Activated CD4-positive, alpha-beta T cell treated with anti-CD3 and anti-CD28 coated beads, Interleukin-2, amount 10 ng/mL, durations not matched to agents 24 days and 14 days (primary cell): ENCODE measurements at places on chromosomes 4 and X. TPM values are rescaled to one million over a fixed set of nuclear protein-coding genes. Genes with fewer than 3 reads are reported as not detected.

- DNase-seq, result no peak
These were observed 115.1 kb upstream of the DKK2 start for GRCh38 chr4:107151173-107151572.

Gene PHOX2B
- total RNA-seq, result not detected in 2 replicates

DNA sequence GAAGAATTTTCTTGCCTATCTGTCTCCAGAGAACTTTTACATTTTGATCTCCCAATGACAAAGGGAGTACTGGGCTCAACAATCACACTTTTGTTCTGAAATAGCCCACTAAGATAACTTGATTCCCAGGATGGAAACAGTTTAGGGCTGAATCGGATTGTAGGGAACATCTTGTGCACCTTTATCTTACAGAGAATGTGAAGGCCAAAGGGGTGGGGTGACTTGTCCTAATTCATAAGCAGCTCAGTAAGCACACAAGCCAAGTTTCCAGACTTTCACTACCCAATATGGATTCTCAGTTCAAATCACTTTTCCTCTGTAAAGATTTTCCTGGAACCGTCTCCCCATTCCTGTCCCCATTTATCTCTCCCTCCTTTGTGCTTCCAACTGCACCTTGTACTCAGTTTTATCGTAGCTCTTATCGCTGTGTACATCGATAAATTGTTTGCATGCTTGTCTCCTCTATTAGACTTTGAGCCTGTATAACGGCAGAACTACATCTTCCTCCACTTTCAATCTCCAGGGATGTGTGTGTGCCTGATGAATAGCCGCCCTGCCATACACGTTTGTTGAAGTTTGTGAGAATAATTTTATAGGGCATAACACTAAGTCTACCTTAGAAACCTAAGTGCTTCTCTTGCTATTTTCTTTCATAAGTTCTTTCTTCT is 77.4 kb downstream of the MBNL3 start:
- DNase-seq, result no peak

DNA sequence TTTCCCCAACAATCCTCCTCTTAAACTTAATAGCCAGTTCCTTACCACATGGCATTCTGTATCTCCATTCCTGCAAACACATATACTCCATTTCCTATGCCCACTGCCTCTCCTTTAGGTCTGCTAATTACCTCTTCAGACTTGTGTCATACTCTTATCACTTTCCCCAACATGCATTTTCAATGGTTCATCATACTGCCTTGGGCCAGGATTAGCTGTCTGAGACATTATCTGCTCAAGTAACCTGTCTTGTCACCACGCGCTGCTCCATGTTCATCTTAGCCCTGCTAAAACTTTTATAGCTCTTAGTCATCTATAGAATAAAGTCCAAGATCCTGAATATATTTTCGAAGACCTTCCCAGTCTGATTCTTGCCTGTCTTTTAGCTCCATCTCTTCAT is 224.1 kb upstream of the GK2 start:
- DNase-seq, result no peak

DNA sequence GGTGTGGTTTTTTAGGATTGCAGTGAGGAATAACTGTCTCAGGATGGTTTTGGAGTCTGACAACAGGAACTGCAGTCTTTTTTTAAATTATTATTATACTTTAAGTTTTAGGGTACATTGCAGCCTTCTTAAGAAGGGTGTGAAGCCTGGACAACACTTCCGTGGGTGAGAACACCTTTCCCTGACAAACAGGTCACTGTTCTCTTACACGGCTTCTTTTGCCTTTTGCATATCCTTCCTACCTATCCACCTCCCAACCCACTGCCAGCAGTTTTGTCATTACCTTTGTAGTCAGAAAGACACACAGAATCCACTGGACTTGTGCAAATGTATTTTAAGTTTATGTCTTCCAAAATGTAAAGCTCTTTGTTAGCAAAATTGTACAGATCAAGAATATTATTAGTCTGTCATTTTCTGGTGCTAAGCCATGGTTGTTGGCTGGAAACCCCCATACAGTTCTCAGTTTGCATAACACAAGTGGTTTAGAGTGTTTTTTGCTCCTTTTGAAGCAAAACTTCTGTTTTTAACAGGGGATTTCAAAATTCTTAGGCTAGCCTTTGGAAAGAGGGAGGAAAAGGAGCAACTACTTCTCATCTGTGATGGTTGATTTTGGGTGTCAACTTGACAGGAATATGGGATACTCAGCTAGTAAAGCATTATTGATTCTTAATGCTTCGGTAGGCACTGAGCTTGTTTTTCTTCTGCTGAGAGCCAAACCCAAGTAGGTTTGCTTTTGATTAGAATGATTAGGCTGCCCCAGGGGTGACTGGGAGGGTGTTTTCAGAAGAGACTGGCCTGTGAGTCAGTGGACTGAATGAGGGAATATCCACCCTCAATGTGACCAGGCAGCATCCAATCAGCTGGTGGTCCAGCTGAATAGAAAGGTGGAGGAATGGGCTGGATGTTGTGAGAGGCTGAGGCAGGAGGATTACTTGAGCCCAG is 29.4 kb upstream of the KLHL2 start:
- no peak for DNase-seq

- no peak for DNase-seq
These were observed 229.7 kb upstream of the GPRIN3 start for GRCh38 chr4:89537281-89537680.

DNA sequence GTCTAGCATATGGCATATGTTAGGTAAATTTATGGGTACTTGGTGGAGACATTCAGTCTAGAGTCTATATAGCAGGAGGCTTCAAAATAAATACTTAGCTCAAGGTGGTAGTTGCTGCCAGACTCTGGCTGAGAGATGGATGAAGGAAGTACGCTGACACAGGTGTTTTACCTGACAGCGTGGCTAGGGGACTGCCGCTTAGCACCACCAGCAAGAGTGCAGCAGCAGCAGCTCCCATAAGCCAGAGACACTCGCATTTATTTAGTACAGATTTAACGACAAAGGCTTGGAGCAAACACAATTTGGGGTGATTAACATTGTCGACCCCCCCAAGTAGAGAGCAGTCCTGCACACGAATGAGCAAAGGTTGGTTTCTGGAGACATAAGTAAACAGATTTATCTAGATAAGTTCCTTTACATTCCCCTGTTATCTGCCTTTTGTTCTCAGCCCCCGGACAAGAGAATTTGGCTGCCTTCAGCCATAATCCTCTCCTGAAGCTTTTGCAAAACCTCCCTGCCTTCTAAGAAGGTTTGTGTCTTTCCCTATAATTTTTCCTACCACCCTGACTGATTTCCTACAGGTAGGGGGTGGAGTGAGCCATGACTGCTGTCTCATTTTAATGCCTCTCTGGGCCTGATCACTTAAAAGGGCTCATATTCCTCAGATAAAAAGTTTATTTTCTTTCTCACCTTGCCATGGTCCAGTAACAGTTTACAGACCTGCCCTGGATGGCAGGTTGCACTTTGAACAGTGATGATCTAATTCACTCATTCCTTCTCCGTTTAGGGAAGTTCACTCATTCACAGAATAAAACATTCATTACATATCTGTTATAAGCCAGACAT is 64.6 kb downstream of the RHOH start:
- DNase-seq, result no peak

- peak; percentile 67 for DNase-seq
These were observed 1.2 kb upstream of the TADA2B start for GRCh38 chr4:7041801-7042502.

DNA sequence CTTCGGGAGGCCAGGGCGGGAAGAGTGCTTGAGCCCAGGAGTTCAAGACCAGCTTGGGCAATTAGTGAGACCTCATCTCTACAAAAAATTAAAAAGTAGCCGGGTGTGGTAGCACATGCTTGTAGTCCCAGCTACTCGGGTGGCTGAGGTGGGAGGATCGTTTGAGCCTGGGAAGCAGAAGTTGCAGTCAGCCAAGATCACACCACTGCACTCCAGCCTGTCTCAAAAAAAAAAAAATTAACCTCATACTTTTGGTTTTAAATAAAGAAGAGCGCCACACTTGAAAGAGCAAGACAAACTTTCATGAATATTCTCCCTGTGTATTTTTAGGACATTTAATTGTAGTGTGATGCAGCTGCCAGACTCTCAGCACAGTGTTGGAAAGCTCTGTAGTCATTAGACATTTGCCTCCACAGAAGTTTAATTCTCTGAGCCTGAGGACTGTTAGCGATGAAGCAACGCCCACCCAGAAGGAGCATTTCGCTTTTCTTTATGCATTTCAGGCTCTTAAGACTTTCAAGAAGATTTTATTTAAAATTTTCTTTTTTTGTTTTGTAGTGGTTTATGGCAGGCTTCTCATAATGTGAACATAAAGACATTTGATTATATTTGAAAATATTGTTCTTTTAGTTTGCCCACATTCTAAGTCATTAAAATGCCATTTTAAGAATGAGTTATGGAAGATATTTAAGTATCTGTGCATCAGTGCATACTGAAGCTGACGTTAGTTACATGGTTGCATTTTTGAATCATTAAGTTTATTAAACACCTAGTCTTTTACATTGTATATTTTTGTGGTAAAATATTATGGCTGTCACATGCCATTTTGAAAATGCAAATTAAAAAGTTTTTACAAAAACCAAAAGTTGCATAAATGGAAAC is 45.8 kb downstream of the DCLK2 start:
- DNase-seq, result no peak

Gene ASMT
- 0.21 TPM in 1 of 2 replicates, not detected in the other for total RNA-seq

DNA sequence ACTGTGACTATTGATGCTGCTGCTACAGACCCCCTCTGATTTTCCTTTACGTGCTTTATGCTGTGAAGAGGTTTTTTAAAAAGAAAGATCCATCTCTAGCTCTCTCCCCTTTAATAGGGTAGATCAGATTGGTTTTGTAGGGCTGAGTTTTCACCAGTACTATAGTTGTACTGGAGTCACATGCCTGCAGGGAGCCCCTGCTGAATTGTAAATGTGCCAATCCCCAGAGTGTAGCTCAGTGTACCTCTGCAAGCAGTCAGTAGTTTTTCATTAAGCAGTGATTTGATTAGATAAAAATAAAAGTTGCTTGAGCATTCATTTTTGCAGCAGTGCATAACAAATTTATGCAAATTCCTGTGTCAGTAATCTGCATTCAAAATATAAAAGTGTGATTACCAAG is 179.2 kb downstream of the IL1RAPL2 start:
- no peak for DNase-seq

- peak; percentile 80 for DNase-seq
These were observed 231.9 kb upstream of the INTU start for GRCh38 chr4:127400731-127401346.

DNA sequence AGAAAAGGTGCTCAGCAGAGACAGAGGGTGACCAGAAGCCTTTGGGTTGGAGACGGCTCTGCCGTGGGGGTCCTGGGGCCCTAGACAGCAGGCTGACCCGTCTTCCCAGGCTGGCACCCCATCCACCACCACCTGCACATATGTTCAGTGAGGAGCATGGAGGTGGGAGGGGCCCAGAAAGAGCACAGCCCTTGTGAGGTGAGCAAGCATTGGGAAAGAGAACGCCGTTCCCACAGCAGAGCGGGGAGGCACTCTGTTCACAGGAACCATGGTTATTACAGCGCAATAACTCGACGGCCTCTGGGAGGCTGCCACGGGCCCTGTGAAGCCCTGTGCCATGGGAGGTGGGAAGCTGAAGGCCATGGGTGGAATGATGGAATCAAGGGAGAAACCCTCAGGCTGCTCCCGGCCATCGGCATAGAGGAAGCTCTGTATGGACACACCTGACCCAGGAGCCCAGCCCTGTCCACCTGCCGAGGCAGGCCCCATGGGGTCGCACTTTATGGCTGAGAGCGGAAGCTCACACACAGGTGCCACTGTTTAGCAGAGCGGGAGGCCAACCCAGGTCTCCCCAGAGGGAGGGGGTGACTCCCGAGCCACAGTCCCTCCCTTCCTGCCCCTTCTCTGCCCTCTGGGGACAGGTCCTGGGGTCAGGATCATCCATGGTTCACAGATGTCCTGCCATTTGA is 93.5 kb upstream of the AFAP1 start:
- DNase-seq, result no peak

Gene SOWAHB
- total RNA-seq, result not detected in 2 replicates

GRCh38 chrX:44903107-44903506 is 30.1 kb downstream of the KDM6A start:
- peak; percentile 57 for DNase-seq

DNA sequence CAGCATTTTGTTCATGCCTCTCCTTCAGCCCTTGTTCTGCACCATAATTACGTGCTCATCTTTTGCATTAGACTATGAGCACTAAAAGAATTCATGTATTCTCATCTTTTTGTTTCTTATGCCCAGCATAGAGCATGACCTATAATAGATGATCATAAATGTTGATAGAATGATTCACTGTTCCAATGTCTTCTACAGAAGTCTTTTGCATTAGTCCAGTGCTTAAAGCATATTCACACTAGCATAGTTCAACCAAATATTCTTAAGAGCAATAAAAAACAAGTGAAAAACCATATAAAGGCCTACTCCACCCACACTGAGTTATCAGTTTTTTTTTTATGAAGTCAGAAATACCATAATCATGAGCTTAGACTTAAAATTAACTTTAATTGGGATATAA is 36.5 kb upstream of the SLC10A4 start:
- no peak for DNase-seq

DNA sequence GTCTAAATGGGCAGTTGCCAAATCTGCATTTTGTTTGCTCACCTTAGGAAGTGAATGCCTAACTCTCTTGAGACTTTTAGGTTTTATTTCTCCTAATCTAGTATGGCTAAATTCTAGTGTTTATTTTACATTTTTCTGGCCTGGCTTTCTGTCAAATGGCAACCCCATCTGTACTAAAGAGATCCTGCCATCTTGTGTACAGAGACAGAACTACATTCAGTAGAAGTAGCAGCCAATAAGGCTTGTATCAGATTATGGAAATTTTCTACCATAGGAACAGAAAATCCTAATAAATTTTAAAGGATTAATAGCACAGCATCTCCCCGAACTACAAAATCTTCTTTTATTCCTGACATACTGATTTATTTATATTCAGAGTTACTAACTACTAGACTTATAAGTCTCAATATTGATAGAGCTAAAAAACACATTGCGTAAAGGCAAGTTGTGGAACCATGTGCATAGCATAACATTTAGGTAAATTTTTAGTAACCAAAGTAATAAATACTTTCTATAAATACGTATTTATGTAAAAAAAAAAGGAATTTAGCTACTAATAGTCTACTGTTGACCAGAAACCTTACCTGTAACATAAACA is 45.5 kb downstream of the TMEM144 start:
- DNase-seq, result no peak

Gene HMGN5
- total RNA-seq, result 0.88 and 1.5 TPM in 2 replicates

DNA sequence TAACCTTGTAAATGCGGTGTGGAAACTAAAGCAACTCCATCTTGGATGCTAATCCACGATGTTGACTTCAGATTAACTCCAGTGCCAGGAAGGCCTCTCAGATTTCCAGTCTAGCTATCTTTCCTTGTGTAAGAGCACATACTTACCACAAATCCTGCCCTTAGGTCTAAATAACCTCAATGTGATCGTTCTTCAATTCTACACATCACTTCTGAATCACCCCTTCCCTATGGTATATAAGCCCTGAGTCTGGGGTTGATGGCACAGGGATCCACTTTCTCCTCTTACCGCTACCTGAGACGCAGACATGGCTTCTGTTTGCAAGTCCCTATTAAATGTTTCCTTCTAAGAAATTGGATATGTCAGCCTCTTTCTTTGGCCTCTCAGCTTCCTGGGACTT is 17.5 kb upstream of the ZNF41 start:
- no peak for DNase-seq

Gene ZMAT1
- total RNA-seq, result 0.57 and 0.75 TPM in 2 replicates

GRCh38 chrX:56766554-56767347 is 37.7 kb downstream of the NBDY start:
- no peak for DNase-seq

GRCh38 chr4:119246177-119246733 is 33.7 kb downstream of the USP53 start:
- DNase-seq, result no peak
